ENCODE measurements at places on chromosomes 2 and 18.

DNA sequence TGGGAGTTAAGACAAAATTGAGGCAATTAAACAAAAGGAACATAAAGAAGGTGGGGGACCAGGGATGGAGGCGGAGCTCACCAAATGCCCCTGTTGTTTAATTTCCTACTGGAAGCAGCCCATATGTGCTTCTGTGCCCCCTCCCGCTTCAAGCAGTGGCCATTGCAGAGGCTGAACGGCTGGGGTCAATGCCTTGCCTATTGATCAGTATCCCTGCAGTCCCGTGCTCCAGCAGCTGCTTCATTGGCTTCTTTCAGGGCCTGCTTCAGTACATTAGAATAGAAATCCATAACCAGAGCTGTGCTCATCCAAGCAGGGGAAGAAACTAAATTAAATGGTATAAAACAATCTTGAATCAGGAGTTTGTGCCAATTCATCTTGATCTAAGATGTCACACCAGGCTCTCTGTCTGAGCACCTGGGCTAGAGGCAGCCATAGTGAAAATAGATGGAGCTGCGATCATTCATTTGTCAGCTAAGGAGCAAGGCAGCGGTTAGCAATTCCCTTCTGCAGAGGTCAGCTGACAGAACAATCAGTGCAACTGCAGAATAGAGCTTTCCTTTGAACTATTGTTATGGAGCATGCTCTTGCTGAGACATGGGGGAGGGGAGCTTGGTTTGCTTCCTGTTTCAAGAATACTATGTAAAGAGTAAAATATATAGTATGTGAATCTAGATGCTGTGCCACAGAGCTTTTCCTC is 222.4 kb downstream of the WDR7 start:
- no peak for DNase-seq

DNA sequence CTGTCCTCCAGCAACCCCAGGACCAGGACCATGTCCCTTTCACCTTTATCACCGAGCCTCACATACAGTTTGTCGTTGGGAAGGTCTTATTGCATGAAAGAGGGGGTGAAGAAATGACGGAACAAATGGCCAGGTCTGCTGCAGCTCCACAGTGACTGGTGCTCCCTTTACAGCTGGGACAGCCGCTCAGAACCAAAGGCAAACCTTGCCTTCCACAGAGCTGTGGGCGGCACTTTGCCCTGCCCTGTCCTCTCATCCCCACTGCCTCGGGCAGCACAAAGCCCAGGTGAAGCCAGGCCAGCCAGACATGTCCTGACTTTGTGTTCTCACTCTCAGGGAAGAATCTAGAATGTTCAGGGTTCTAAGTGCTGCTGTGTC is 961 bp downstream of the GPR55 start:
- no peak for DNase-seq

DNA sequence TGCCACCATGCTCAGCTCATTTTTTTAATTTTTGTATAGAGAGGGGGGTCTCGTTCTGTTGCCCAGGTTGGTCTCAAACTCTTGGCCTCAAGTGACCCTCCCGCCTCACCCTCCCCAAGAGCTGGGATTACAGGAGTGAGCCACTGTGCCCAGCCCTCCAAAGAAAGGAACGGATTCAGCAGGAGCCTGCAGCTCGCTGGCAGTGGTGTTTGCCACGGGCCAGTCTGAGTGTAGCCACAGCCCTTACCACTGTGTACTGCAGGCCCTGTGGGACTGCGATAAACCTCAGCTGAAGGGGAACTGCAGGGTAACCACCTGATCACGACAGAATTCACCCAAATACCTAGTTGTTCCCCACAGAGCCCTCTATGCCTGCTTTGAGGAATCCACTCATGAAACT is 6.8 kb downstream of the COPS9 start:
- DNase-seq: no peak

DNA sequence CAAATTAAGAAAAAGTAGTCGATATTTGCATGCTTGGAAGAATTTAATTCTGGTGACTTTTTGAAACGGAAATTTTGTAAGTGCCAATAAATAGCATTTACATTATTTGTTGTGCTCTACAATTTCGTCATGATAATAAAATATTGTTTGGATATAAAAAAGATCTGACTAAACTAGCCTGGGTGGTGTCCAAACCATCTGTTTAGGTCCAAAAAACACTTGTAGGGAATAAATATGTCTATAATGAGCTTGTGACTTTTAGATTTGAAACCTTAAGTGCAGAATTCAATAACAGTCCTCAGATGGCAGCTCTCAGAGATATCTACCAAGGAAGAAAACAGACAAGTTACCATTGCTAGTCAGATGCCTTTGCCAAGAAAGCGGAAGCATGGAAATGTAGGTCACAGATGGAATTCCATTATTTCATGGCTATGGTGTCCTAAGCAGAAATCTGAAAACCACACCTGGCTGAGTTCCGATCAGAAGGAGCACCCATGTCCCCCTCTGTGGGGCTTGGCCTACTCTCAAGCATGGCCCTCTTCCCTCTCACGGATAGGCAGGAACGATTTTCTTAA is 731.1 kb downstream of the RNF144A start:
- DNase-seq: no peak

DNA sequence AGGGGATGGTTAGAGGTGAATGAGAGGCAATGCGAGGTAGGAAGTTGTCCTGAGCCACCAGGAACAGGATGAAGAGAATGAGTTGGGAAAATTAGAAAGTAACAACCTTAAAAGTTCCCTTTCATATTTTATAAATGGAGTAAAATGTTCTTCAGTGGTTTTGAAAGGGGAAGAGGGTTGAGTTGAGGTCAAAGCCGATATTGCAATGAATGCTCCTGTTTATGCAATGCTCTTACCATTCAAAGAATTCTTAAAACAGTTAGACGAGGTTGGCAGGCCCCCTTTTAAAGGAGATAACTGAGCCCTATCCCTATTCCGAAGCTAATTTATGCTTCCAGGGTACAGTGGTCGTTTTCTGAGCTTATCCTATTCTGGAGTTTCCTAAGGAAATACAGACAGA is 2110.3 kb upstream of the CELF4 start:
- DNase-seq: no peak

- DNase-seq: no peak
Measured at GRCh38 chr18:1777843-1778242, 793.5 kb downstream of the METTL4 start.

GRCh38 chr2:102891296-102891695 is 129.5 kb downstream of the TMEM182 start:
- DNase-seq: no peak

DNA sequence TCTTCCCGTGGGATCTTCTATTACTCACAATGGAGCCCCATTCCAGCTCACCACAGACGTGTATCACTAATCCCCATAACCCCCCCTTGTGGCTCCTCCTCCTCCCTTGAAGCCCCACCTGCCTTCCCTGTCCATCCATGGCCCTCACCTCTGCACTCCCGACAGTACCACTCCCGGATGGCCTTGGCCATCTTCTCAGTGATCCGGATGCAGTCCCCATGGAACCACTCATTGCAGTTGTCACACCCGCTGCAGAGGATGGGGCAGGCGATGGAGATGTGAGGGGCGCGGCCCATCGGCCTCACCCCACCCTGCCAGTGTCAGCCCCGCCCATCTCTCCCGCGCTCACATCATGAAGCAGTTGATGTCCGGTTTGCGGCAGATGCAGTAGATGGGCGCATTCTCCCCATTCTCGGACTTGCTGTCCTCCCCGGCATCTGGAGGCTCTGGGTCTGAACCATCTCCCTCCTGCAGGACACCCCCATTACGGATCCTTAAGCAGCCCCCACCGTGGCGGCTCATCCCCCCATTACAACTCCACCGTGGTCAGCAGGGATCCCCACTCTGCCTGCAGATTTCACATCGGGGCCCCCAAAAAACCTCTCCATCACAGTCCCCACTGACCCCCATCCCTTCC is 983 bp downstream of the CXXC1 start:
- DNase-seq: peak; percentile 35

DNA sequence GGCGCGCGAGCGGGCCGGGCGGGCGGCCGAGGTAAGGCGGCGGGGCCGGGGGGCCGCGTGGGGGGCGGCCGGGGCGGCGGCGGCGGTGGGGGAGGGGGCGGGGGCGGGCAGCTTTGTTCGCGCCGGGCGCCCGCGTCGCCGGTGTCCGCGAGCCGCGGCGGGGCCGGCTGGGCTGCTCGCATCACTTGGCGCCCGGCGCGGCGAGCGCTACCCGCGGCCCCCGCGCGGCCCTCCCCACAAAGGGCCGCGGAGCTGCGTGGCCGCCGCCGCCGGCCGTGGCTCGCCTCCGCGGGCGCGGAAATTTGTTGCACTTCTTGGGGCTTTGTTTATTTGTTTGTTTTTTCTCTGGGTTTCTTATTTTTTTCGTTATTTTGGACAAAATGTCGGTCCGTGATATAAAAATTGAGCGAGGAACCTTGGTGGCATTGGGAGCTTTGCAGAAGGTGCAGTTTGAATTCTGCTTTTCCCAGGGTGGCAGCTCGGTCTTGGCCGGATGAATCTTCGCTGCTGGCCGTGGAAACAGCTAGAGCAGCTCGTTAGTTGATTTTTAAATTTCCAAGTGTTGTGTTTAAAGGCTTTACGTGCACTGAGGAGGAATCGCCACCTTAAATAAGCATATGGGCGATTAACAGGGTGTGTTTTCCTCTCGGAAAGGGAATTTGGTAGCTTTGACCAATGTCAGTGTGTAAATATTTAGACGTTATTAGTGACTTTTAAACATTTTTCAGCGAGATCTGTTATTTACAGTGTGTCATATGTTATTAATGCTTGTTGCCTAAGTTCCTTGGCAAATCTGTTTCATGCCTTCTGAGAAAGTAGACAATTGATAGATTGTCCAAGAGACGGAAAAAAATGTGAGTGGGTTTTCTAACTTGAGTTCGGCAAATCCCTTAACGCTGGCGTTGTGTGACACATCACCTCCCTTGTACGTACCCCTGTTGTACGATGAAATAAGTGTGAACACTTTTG is 822 bp downstream of the UBE2E3 start:
- no peak for DNase-seq

- no peak for DNase-seq
Measured at GRCh38 chr2:172087780-172088244, 2.5 kb downstream of the DLX1 start.

- DNase-seq: no peak
Measured at GRCh38 chr18:32290810-32291209, 101.0 kb downstream of the MEP1B start.

DNA sequence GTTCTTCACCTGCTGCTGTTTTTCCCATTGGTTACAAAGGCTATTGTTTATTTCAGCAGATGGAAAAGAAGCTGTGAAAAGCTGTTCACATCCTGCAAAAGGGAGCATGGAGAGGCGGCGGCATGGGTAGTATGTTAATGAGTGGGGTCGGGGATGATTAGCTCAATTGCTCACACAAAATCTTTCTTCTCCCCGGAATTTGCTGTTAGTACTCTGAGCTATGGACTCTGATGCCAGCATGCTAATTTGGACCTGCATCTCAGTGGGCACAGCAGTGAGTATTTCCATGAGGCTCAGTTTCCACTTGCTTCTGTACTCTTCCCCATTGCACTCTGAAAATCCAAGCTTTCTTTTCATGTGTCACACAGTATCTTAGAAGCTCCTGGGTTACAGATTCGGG is 61.6 kb downstream of the DNER start:
- no peak for DNase-seq

DNA sequence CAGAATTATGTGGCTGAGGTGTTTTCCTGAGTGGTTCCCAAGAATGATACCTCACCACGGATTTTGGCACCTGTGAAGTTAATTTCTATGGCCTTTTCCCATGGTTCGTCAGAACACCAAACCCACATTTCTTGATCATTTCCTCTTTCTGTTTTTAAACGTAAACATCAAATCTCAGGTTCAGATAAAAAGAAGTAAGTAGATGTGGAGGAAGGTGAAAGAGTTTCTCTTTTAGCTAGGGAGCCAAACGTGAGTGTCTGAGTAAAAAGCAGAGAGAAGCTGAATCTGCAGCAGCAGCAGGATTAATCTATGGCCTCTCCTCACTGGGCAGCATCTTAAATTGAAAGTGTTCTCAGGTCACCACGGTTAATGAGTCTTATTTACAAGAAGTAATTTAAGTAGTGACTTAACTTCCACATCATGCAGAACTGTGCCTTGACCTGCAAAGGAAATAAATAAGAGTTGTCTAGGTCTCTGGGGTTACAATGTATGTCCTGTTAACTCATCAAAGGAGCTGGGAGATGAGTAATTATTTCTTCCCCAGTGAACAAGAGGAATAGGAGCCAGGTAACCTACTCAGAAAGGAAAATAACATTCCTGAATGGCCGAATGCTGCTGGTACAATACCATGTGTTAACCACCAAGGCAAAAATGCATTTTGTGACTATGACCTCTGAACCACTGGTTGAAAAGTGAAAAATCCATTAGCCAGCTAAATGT is 139.6 kb upstream of the NETO1 start:
- no peak for DNase-seq

DNA sequence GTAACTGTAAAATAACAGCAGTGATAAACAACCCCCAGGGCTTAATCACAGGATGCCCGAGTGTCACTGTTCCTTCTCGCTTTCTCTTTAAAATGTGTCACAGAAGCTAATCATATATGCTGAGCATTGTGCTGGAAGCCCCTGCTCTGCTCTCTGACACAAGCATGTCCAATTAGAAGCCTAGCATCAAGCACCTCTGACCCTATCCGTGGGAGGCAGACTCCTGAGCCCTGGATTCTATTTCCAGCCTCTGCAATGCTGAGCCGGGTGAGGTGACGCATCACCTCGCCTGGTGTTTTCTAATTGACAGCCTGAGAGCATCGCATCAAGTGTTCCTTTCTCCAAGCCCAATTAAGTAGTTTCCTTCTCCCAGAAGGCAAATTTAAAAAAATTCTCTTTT is 19.7 kb upstream of the SCG2 start:
- no peak for DNase-seq

GRCh38 chr2:31213601-31214443 is 3.5 kb downstream of the CAPN14 start:
- DNase-seq: no peak

- no peak for DNase-seq
Measured at GRCh38 chr2:215530191-215530968, 94.5 kb upstream of the FN1 start.

DNA sequence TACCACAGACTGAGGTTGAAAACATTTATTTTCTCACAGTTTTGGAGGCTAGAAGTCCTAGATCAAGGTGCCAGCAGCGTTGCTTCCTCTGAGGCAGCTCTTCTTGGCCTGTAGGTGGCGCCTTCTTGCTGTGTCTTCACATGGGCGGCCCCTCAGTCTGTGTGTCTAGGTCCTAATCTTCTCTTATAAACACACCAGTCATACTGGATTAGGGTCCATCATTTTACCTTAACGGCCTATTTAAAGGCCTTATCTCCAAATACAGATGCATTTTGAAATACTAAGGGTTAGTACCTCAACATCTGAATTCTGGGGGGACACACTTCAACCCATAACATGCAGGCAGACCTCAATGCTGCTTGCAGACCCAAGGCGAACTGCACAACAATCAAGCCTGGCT is 4.4 kb upstream of the RMC1 start:
- peak; percentile 51 for DNase-seq

DNA sequence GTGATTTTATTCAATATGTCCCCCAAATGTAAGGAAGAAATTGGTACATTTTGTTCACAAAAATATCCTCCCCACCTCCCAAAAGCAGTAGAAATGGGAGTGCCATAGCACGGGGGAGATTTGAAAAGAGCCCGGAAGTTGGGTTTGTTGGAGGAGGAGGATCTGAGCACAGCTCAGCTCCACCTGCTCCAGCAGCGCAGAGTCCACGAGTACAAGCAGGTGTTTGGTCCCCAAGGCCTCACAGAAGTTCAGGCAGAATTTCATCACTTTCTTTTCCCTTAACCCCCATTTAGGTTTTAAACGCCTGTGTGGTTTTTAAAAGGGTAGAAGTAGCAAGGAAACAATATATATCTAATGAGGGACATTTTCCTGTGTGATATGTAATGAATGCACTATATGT is 56.0 kb downstream of the TRAPPC12 start:
- no peak for DNase-seq
